NT2/D1 (cell line): ENCODE measurements at places on chromosomes 2 and 18.

DNA sequence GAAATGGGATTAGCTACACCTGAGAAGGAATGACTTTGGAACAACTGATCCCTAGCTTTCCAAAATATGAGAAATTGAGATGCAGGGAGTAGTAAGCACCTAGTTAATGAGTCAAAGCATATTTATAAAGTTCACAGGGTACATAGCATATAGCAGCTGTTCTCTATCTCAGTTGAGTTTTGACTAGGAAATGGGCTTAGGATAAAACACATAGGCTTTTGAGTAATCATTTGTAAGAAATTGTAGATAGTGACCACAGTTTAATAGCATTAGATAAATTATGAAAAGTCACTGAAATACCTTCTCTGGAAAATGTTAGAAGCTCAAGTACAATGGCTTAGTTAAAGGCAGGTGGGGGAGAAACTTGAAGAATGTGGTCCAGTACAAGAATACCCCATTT is 444.7 kb upstream of the TNP1 start:
- DNase-seq: no peak

GRCh38 chr2:98502556-98503335 is 58.1 kb downstream of the INPP4A start:
- DNase-seq: peak; percentile 38

DNA sequence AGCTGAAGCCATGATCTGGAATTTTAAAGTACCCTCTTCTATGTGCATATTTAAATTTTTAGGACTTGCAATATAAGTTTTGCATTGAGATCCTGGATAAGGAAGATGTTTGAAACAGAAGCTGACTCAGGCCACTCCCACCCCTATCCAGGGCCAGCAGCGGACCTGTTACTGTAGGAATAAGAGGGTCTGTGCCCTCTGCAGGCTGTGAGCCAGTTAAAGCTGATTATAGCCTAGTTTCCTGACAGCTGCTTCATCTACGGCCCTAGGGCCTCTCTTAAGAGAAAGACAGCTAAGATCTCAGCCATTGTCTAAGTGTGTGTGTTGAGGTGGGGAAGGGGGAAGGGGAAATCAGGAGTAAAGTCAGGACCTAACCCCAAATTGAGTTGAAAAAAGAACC is 234.0 kb downstream of the HAUS1 start:
- no peak for DNase-seq

GRCh38 chr2:197888321-197888720 is 83.9 kb downstream of the PLCL1 start:
- no peak for DNase-seq

DNA sequence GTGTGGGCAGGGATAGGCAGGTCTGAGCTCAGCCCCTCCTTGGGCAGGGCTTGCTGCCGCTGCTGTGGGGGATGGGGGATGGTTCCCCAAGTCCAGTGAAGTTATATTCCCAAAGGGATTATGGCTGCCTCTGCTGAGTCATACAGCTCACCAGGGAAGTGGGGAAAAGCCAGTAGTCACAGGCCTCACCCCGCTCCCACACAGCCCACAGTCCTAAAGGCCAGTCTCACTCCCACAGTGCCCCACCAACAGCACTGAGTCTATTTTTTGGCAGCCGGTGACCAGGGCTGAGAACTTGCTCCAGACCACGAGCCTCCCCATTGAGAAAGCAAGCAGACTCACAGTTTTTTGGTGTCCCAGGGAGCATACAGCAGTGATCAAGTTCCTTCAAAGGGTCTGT is 173.3 kb downstream of the OSR1 start:
- DNase-seq: no peak

DNA sequence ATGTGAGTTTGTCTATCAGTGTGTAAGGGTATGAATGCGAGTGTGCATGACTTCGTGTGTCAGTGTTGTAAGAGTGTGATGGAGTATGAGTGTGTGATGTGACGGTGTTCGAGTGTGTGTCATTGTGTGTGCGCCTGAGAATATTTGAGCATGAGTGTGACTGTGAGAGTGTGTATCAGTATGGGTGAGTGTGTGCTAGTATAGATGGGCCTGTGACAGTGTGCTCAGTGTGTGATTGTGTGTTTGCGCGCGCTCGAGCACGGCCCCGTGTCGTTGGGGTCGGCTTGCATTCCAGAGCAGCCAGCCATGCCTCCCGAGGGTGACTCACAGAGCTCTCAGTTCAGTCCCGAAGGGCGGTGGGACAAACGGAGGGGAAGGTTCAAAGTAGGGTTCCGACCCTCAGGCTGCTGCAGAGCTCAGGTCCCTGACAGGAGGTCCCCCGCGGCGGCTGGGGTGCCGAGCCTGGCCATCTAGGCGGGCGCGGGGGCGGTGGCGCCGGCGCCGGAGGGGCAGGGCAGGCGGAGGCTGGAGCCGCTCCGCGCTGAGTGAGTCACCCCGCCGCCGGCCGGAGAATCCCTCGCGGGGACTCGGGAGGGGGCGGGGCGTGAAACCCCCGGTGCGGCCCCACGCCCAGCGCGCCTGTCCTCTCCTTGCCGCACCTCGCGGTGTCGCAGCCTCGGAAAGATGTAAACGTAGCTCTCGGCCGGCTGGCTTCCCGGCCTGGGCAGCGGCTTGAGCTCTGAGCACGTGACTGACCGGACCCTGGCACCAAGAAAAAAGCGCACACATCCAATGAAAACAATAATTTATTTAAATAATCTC is 3.8 kb downstream of the DLX2 start:
- DNase-seq: no peak

DNA sequence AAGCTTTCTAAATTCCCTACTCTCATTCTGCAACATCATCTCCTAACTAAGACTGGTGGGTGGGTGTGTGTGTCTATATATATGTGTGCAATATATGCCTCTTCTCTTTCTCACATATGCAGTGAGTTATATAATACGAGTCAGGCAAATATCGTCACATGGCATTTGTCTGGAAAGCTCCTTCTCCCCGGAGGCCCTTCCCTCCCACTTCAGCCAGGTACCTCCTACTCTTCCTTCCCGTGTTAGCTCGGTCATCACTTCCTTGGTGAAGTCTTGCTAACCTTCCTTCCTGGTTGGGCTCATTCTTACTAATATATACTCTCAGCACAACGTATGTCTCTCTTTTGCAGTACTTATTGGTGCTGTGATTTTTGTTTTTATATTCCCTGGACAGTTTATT is 66.4 kb upstream of the NCK2 start:
- no peak for DNase-seq

- DNase-seq: no peak
Measured at GRCh38 chr2:187055463-187055862, 206.5 kb upstream of the ZSWIM2 start.

- DNase-seq: no peak
Measured at GRCh38 chr2:16077601-16078000, 137.3 kb downstream of the MYCN start.

DNA sequence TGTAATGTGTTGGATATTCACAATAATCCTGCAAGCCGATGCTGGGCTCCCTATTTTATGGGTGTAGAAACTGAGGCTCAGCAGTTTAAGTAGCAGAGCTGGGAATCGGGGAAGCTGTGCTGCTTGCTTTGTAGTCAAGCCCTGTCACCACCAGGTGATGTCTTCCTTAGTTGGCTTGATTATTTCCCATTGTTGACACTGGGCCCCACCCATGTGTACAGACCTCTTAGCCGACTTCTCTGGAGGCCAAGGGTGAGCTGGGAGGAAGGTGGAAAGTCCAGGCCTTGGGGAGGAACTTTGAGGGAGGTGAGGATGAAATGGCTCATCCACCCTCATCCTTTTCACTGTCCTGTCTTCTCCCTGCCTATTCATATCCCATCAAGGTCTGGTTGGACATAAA is 60.0 kb downstream of the CAPN13 start:
- no peak for DNase-seq

GRCh38 chr2:169900686-169901085 is 73.4 kb downstream of the UBR3 start:
- no peak for DNase-seq

GRCh38 chr2:198712485-198712884 is 745.3 kb downstream of the SATB2 start:
- DNase-seq: no peak

DNA sequence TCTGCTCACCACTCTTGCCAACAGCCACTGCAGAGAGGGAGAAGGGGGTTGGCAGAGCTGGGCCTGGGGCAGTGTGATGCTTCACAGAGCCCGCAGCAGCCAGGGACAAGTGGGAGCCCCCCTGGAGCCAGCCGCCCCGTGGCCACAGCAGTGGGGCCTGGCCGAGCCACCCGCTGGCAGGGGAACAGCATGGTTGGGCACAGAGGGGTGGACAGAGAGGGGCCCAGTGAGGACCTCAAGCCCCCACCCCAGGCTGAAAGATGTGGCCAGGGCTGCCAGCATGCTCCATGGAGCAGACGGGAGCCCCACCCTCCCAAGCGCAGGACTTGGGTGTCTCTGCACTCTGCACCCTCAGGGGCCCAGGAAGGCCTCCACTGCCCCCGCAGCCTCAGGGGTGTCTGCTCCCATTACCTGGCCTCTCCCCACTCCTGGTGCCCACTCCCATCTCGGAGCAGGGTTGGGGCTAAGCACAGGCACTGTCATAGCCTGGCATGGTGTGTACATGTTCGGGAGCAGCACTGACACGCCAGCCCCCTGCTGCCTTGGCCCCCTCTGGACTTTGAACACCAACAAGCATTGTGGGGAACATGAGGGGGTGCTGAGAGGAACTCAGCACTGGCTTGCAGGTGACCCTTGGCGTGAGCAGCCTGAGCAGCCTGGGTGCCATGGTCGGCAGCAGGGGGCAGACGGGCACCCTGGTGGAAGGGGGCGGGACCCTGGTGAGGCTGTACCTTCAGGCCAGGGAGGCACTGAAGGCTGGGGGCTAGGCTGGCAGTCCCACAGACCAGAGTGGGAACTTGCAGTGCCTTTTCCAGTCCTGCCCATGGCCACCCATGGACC is 279.6 kb upstream of the CYP26B1 start:
- no peak for DNase-seq
